MV-4-11 (cell line): ENCODE measurements at places on chromosomes 4 and X.

DNA sequence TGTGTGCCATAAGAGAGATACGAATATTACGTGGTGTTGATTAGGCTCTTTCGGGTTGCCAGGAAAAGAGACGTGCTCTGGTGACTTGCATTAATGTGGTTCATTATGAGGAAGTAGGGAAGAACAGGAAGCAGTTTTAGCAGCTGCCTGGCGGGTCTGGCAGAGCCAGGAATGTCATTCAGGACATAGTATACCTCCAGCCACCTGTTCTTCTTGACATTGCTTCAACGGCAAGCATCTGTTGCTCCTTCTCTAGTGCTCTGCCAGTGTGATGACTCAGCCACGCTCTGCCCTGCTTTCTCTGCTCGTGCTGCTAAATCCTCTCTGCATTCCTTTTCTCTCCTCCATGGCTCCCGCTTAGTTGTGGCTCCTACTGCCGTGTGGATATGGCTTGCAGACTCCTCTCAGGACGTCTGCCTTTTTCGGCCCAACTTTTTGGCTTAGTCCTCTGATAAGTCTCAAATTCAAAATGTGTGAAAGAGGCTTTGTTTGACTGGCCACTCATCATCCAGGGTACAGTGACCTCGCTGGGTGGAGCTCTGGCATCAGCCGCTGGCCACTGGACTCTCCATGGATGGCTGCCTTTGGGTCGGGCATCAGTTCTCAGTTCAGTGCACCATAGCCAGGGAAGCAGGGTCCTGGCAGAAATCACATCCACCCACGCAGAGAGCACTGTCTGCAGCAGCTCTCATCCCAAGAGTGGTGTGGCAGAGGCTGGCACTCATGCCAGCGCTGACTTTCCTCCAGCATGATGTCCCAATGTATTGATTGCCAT is 89.3 kb upstream of the KLF3 start:
- peak; percentile 17 for DNase-seq

DNA sequence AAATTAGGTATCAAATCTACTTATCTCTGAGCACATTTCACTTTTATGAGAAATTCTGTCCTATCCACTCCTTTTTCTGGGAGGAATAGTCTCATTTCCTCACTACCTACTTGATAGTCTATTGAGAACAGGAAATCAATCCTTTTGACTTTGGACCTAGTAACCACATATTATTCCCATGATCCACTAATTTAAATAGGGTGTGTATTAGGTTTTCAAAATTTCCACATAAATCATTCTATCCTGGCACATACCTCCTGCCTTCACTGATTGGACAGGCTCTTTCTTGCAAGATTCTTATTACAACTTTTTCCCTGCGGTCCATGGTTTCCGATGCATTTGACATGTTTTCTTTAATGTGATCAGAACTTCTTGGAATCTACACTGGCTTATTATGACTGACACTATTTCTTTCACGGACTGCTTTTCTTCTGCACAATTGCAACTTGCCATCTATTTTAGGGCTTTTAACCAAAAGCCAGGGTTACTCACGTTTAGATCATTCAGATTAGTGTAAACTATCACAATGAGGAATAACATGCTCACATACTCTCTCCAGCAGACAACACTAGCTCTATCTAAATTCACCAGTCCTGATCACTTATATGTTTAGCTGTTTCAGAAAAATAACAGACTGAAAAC is 419.9 kb upstream of the SLIT2 start:
- no peak for DNase-seq

GRCh38 chr4:113560579-113560978 is 201.0 kb downstream of the CAMK2D start:
- peak; percentile 24 for DNase-seq

DNA sequence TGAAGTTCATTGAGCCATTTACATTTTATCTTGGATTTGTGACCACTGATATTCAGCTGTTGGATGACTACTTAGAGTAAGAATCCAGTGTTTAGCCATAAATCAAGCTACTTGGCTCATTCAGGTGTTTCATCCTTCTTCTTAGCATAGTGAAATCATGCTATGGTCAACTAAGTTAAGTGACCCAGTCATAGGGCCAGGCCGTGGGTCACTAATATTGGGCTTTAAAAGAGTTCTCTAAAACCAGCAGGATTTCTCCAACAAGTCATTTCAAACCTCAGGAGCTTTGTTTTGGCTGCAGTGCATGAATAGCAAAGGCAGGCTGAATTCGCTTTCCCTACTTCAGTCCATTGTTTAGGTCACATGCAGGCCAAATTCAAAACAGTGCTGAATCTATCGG is 181.0 kb downstream of the MAML3 start:
- no peak for DNase-seq
